ENCODE measurements at places on chromosomes 5 and 9.

DNA sequence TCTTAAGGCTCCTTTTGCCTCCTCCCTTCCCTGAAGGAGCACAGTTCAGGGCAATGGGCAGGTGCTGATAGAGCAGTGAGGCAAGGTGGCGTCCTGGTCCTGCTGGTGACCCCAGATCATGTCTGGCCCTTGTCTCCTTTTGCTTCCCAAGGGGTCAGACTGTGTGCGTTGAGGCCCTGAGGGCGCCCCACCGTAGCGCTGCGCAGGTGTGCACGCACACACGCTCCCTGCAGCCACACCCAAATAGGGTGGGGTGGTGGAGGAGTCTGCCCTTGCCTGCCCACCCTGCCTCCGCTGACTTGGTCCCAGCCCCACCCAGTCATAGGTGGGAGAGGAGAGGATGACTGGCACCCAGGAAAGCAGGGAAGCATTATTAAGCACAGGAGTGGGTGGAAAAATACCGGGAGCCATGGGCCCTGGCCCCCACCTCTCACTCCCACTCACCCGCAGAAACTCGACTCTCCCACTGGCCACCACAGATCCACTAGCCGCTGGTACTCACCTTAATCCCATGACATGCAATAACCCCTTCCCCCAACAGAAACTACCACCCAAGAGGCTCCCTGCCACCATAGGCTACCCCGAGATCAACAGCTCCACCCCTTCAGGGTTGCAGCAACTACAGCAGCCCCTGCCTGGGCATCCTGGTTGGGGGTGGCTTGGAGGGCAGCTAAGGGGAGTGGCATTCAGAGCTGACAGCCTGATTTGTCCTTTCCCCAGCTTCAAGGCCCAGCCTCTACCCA, 16.7 kb downstream of the PDLIM4 start:
- no peak for DNase-seq

- peak; percentile 6 for DNase-seq
Measured at GRCh38 chr9:93427655-93428379, 23.7 kb upstream of the FAM120A start.

GRCh38 chr9:133130685-133131244, 9.7 kb upstream of the RALGDS start:
- no peak for DNase-seq

- DNase-seq: no peak
Measured at GRCh38 chr5:106843812-106844416, 826.8 kb downstream of the EFNA5 start.

- no peak for DNase-seq
Measured at GRCh38 chr5:59430066-59430685, 463.4 kb downstream of the PDE4D start.

DNA sequence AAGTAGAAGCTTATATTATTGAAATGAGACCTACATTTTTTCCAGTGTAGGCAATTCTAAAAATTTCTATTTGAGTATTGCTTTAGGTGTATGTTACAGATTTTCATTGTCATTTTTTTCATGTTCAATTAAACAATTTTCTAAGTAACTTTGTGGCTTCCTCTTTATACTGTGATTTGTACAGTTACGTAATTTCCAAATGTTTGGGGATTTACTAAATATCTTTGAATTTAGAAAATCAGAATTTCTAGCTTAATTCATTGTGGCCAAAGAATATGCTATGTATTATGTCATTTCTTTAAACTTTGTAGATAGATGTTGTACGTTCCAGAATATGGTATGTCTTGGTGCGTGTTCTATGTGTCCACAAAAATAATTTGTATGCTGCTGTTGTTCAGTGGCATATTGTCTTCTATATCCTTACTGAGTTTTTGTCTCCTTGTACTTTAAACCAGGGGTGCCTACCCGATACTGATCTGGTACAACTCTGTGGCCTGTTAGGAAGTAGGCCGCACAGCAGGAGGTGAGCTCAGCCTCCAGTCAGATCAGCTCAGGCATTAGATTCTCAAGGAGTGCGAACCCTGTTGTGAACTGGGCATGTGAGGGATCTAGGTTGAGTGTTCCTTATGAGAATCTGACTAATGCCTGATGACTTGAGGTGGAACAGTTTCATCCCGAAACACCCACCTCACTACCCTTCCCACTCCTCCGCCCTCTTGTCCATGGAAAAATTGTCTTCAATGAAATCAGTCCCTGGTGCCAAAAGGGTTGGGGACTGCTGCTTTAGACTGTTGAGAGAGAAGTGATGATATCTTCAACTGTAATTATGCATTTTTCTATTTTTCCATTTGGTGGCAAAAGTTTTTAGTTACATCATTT, 63.5 kb downstream of the UBE2R2 start:
- no peak for DNase-seq

DNA sequence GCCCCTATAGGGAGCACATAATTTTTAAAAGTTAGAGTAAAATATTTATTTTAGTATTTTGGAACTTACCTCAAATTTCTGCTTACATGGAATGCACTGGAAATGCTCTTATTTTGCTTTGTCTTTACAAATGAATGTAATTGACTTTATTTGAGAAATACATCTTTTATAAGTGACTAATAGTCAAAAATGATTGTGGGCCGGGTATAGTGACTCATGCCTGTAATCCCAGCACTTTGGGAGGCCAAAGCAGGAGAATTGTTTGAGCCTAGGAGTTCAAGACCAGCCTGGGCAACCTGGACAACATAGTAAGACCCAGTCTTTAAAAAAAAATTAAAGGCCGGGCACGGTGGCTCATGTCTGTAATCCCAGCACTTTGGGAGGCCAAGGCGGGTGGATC, 5.8 kb downstream of the HMGCR start:
- no peak for DNase-seq

DNA sequence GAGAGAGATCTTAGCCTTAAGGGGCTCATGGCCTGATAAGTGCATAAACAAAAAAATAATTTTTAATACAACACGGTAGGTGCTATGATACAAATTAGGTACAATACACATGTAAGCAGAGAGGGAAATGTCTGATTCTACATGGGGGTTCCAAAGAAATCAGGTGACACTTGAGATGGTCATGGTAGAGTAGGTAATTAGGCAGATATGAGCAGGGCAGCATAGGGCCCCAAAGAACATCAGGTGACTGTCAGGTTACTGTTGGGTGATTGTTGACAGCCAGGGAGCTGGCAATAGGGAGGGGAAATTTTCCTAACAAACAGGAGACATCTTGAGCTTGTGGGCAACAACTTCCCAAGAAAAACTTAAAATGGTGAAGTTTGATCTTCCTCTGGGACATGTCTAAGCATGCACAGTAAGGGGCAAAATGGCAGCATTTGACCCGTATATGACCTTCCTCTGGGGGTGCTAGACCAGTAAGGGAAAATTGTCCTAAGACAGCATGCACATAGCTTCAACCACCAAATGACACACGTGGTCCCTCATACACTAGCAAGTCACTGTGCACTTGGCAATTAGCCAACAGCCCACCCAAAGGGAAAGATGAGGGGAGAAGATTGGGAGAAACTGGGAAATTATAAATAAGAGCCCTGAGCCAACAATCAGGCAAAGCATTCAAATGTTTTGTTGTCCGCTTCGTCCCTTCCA, 37.3 kb upstream of the TENT4A start:
- no peak for DNase-seq

GRCh38 chr5:153964191-153964879, 74.4 kb downstream of the FAM114A2 start:
- DNase-seq: no peak

GRCh38 chr9:135933114-135933513, 25.8 kb upstream of the CAMSAP1 start:
- DNase-seq: no peak

DNA sequence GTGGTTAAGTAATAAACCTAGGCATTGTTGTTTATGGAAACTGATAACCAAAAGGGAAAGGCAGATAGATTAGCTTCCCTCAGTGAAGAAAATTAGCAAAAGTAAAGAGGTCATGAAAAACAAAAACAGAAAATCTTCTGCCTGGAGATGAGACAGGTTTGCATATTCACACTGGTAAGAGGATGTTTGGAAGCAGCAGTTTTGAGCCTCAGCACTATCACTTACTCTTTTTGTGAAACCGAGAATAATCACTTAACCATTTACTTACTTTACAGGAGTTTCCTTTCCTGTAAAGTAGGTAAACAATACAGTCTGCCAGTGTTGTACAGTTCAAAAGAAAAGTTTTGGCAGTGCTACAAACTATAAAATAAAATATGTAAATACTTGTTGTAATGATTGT, 35.5 kb upstream of the EMB start:
- DNase-seq: no peak

DNA sequence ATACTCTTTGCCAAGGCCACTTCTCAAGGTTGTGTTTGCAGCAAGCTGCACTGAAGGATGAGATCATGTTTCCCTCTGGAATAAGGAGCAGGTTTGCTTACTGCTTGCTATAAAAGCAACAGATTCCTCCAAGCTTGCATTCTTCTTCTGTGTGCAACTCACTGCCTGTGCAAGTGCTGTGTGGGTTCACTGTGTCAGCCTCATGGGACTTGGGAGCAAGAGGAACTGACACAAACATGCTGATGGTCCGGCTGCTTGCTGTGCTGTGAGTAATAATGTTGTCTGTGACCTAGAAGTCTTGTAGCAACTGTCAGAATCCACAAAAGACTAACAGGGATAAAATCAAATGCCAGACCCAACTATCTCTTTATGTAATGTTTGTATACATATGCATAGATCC, 33.6 kb upstream of the SHC3 start:
- DNase-seq: no peak

DNA sequence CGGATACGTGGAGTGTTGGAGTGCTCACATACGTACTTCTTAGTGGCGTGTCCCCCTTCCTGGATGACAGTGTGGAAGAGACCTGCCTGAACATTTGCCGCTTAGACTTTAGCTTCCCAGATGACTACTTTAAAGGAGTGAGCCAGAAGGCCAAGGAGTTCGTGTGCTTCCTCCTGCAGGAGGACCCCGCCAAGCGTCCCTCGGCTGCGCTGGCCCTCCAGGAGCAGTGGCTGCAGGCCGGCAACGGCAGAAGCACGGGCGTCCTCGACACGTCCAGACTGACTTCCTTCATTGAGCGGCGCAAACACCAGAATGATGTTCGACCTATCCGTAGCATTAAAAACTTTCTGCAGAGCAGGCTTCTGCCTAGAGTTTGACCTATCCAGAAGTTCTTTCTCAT, 73.5 kb upstream of the OTULINL start:
- DNase-seq: no peak

- no peak for DNase-seq
Measured at GRCh38 chr9:135567311-135567710, 5.8 kb downstream of the PAEP start.

DNA sequence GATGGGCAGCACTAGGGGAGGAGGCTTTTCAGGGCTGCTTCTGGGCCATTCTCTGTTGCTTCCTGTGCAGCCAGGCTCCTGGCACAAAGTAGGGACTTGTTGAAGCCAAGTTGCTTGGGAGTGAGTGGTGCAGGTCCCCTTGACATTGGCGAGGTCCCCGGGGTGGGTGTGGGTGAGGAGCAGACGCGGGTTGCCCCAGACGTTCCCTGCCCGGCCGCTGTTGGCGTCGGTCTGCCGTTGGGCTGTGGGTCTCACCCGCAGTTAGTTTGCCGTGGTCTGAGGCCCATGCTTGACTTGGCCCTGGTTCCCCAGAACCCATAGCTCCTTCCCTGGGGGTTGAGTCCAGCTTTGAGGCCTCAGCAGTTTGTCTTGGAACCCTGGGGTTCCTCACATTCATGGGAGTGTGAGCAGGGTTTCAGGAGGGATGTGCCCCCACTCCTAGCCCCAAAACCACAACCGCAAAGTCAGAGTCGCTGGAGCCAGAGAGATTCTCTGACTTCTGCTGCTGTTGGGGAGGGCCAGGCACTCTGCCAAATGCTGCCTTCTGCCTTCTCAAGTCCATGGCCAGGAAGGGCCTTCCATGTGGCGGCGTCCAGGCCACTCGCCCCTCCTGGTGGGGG, 77.5 kb downstream of the RXRA start:
- no peak for DNase-seq

- no peak for DNase-seq
Measured at GRCh38 chr9:101791938-101792337, 53.5 kb upstream of the GRIN3A start.

- DNase-seq: no peak
Measured at GRCh38 chr9:9892217-9892616, 720.6 kb downstream of the PTPRD start.

GRCh38 chr9:95090023-95090791, 227.3 kb downstream of the FANCC start:
- no peak for DNase-seq

GRCh38 chr5:81268521-81269196, 32.7 kb upstream of the ZCCHC9 start:
- DNase-seq: no peak

DNA sequence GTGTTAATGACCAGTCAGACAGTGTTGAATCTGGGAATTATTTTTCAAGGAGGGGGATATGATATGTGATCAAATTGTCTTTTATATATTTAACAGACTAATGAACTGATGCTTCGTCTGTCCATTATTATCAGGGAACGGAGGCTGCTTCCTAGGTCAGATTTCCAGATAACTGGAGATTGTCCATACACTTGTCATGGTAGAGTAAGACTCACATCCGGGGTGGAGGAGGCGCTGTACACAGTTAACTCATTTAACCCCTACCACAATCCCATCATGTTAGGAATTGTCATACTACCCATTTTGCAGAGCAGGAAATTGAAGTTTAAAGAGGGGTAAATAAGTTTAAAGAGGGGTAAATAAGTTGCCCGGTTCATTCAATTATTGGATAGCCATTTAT, 55.9 kb downstream of the ARHGAP26 start:
- no peak for DNase-seq

GRCh38 chr9:13410566-13411031, 131.1 kb upstream of the MPDZ start:
- DNase-seq: no peak

DNA sequence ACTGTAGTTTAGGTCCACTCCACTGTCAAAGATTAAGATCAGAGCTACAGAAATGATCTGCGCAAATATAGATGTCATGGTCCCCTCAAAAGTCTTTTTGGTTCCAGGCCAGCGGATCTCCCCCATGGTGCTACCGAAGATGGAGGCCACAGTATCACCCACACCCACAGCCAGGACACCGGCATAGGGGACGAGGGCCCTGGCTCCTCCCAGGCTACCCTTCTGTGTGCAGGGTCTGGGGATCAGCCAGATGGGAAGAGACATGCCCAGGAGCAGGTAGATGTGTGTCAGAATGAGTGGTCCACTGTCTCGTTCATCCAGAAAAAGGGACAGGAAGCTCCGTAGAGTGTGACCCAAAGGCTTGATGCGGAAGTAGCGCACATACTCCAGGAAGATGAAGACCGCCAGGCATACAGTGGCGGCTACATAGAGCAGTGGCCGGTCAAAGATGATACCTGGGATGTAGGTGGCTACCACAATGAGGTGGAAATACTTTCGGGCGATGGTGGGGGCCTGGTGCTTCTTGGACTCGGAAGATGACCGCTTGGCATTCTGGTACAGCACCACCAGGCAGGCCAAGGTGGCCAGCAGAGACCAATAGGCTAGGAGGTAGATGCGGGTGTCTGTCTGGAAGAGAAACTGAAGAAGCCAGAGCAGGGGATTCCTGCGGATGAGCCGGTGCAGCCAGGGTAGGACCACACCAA, 1.5 kb downstream of the DOLK start:
- DNase-seq: no peak
